Activated CD4-positive, alpha-beta T cell treated with anti-CD3 and anti-CD28 coated beads for 1 hour (primary cell): ENCODE measurements at places on chromosomes 16 and 17.

DNA sequence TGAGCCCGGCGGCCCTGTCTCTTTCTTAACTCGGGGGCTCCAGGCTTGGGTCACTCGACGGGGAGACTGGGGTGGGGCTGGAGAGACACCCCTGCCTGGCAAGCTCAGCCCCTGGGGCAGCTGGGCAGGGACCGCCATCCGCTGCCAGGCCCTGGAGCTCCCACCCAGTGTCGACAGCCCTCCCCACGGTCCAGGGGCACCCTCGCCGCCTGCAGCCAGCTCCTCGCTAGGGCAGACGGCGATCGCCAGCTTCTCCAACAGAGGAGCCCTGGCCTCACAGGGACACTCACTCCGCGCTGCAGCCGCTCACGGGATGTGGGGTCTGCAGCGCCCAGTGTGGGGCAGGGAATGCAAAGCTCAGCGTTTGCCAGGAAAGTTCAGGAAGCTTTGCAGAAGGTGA lies 16.0 kb upstream of the APRT start:
- no peak for DNase-seq

DNA sequence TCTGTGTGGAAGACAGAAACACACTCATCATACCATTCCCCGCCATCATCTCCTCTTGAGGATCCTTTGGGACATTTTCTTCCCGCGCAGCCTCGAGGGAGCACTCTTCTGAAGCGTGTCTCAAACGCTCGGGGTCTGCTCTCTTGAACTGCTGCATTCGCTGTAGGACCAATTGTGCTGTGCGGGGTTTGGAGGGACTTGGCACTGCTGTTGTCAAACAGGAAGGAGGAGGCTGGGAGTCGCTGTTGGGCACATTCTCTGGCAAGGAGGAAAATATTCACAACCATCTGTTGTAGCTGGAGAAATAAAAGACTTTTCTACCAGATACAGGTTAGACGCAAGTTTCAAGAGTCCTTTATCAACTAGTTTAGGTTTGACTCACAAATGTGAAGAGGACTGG lies 5.0 kb downstream of the SLX4 start:
- DNase-seq, result no peak

GRCh38 chr17:59796138-59796537 lies 88.7 kb downstream of the VMP1 start:
- no peak for DNase-seq

DNA sequence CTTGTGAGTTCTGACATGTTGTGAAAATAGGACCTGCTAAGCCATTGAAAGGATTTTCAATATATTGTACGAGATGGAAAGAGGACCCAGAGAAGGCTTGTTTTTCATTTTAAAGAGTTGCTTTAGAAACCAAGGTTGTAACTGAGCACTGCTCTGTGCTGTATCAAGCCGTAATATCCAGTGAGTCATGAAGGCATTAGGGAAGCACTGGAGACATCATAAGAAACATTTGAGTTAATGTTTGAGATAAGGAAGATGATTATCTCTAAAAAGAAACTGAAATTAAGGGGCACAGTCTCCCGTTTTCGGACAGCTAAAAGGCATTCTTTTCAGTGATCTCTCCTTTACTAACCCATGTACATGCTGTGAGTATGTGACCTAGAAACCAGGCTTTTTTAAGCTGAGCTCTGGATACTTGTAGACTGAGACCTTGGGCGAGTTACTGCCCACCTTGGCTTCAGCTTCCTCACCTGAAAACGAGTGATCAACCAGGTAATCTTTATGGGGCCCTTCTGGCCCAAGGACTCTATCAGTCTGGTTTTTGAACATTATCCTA lies 149.2 kb upstream of the TBX2 start:
- no peak for DNase-seq

DNA sequence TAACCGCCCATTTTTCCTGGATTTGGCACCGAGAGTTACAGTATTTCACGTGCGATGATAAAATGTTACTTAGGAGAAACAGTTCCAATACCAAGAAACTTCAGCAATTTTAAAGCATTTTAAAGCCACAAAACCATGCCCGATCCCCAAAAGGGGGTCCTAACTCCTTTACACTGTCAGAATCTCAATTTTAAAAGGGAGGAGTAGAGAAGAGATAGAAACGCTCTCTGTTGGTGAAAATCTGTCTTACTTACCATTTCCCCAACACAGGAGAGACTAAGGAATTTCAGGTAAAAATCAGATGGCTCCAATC lies 526 bp upstream of the RNASEK start:
- DNase-seq, result no peak

DNA sequence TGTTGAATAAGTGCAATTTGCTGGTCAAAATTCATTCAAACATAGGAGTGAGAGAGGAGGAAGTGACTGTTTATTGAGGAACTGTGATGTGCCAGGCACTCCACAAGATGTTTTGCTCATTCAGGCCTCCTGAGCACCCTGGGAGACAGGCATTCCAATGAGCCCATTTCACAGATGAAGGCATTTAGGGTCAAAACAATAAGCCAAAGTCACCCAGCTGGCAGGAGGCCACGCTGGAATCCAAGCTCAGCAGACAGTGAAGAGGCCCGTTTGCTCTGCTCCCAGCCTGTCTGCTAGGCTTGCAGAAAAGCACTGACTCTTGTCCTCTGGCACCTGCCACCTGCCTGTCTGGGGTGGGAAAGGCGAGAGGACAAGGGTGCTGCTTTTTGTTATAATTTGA lies 10.1 kb upstream of the SLC25A39 start:
- DNase-seq, result no peak

DNA sequence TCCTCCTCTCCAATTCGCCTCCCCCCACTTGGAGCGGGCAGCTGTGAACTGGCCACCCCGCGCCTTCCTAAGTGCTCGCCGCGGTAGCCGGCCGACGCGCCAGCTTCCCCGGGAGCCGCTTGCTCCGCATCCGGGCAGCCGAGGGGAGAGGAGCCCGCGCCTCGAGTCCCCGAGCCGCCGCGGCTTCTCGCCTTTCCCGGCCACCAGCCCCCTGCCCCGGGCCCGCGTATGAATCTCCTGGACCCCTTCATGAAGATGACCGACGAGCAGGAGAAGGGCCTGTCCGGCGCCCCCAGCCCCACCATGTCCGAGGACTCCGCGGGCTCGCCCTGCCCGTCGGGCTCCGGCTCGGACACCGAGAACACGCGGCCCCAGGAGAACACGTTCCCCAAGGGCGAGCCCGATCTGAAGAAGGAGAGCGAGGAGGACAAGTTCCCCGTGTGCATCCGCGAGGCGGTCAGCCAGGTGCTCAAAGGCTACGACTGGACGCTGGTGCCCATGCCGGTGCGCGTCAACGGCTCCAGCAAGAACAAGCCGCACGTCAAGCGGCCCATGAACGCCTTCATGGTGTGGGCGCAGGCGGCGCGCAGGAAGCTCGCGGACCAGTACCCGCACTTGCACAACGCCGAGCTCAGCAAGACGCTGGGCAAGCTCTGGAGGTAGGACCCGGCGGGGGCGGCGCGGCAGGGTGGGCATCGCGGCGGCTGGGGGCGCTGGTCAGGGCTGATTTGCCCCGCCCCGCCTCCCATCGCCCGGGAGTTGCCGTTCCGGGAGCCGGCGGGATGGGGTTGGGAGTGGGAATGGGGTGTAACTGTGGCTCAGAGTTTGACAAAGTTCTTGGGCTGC lies 567 bp downstream of the SOX9 start:
- no peak for DNase-seq

DNA sequence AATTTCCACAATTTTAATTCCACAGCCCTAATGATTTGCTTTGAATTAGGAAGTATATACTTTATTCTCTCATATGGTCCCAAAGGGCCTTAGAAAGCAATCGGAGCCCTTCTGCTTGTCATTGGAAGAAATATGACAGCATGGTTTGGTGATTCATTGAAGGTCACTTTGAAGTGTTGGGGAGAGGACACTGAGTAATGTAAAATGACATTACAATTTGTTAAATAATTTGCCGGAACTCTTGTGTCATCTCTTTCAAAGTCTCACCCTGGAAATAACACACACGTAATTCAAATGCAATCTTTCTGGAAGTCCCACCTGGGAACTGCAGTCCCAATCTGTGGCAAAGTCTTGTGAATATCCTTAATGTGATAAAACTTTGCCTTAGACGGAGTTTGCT lies 59.8 kb downstream of the BMERB1 start:
- DNase-seq, result no peak

GRCh38 chr17:34725725-34726124 lies 146.3 kb downstream of the TMEM132E start:
- DNase-seq, result no peak

DNA sequence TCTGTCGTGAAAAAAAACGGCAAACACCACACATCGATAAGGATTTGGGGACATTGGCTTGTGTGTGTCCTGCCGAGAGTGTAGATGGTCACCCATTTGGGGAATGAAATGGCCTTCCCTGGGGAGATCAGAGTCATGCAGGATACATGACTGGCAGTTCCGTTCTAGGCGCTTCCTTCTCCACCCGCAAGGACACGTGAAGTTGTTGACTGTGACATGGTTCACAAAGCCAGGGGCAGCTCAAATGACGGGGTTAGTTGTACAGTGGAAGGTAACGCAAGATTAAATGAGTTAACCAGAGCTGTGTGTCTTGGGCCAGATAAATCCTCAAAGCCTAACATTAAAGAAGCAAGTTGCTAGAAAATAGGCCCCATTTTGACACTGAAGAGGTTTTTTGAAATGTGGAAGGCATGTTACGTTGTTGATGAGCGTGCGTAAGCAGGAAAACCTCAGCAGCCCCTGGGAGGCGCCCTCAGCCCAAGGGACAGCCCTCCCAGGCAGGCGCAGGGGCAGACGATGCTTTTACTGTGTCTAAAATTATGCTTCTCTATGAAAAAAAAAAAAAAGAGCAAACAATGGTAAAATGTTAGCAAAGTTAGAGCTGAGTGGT lies 35.9 kb upstream of the CHMP6 start:
- no peak for DNase-seq

- DNase-seq, result no peak
Observed at GRCh38 chr17:8473451-8474192, 37.9 kb downstream of the NDEL1 start.
